Activated CD4-positive, alpha-beta T cell treated with anti-CD3 and anti-CD28 coated beads, Interleukin-10, Interleukin-2, amounts not matched to agents 100 ng/mL and 50 ng/mL, durations not matched to agents 16 hours and 8 hours (primary cell): ENCODE measurements at places on chromosomes 4 and X.

- peak; percentile 93 for DNase-seq
Measured at GRCh38 chrX:48475774-48476577, at the start of gene FTSJ1. Gene FTSJ1, plus strand, starts transcription at chrX:48476199. Its CDS starts 1,849 bp downstream, at chrX:48478048.

- DNase-seq = no peak
Measured at GRCh38 chrX:8657883-8658282, 74.1 kb downstream of the ANOS1 start.

DNA sequence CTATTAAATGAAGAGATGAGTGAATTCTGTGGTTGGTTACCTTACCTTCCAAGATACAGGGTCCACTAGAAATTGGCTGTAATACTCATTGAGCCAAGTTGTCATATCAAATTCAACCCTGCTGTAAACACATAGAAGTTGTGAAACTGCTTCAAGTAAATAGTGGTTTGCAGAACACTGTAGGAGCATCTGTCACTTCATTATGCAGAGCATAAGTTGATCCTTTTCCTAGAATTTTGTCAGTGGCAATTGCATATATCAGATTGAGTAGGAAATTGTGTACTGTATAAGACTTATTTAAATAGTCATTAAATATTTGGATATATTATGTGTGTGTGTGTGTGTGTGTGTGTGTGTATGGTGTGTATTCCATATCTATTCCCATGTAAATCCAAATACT lies 8.8 kb upstream of the XK start:
- no peak for DNase-seq

GRCh38 chr4:120922381-120923206 lies at the start of gene PRDM5:
Gene PRDM5, minus strand, starts transcription at chr4:120922726. Its CDS starts 118 bp downstream, at chr4:120922608.
- peak; percentile 34 for DNase-seq

DNA sequence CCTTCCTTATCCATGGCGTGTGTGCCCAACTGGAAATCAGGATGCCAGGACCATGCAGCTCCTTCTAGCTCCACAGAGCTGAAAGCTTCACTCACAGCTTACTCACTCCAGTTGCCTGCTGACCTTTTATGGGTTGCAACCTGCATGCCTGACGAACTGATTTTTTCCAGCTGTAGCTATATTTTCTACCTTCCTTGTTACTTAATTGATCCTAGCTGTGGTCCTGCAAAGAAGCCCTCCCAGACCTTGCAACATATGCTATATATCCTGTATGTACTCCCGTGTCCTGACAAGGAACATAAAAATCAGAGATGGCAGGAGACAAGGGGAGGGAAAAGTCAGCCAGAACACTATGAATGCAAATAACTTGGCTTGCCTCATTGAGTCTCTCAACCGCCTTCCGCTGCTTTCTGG lies 135.3 kb upstream of the LDB2 start:
- no peak for DNase-seq

DNA sequence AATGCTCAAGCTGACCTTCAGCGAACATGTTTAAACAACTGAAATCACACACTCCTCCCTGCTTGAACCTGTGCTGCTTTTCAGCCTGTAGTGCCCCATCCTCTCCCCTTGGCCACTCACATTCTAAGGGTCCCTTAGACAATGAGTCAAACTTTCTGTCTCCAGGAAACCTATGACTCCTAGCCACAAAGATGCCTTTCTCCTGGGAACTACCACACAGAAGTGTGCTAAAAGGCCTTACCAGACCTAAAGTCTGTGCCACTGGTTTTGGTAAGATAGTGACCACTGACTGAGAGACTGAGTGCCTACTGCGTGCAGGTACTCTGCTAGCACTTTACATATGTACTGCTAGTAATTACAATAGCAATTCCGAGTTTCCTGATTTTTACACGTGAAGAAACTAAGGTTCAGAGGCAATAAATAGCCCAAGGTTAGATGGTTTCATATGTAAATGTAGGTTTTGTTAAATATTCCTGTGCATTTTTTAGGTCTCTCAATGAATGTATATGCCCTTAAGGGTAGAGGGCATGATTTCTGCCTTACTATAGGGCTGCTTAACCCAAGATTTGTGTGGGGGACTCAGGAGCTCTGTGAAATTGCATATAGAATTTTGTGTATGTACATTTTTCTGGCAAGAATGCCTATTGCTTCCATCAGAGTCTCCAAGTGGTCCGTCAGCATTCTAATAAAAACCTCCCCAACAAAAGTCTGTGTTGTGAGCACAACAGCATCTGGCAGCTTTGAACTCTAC lies 71.1 kb downstream of the NSG1 start:
- DNase-seq = no peak

GRCh38 chrX:31228909-31229308 lies 157.1 kb upstream of the FTHL17 start:
- peak; percentile 34 for DNase-seq

DNA sequence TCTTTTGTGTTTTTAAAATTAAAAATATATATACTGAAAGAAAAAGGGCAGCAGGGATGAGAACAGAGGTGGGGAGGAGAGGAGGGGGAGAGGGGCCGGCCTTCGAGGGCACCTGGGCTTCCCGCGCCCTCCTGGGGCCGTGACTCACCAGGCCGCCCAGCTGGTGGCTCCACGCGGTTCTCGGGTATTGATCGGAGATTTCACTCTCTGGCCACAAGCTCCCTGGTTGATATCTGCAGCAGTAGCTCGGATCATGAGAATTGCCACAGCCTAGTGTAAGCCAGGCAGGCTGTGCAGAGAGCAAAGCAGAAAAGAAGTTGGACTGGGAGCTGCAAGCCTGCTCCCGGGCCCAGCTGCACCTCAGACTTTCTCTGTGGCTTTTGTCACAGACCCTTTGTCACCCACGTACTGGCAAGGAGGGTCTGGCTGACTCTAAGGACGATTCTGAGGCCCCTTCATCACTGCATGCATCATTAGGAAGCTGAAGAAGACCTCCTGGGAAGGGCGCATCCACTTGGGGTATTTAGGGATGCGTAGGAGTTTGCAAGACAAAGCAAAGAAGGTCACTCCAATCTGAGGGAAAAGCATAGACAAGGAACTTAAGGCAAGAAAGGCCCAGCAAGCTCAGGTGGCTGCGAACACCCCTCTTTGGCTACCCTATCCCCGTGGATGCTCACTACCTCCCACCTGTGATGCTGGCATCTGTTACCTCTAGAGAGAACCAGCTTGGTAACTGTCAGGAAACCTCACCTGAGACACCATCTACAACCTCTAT lies 71.7 kb downstream of the CPZ start:
- DNase-seq = no peak

DNA sequence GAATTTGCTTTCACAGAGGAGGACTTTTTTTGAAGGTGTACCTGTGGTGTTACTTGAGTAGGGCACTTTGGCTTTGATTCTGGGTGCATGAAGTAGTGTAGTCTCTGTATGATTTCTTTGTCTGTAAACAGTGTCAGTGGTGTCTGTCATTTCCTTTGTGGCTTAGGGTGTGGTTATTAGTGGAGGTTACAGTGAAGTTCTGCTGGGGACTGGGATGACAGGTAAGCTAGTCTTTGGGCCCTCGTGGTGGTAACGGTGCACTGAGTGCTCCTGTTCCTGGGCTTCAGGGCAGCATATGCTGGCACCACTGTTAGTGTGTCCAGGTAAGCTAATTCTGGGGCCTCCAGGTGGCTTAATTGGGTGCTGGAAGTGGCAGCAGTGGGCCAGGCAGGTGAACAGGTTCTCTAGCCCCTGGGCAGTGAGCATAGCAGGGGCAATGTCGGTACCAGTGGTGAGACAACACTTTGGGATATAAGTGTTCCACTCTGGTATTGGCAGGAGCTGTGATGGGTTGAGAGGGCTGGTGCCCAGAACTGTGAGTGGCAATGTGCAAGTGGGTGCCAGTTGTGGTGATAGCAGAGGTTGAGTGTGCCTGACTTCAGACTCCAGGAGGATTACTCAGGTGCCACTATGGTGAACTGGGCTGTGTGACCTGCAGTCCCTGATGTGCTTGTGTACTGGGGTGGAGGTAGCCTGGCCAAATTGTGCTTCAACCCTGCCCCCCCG lies 26.0 kb upstream of the VSIG1 start:
- DNase-seq = peak; percentile 31

- DNase-seq = no peak
Measured at GRCh38 chr4:138616775-138617174, 374.6 kb upstream of the SLC7A11 start.

GRCh38 chrX:129726307-129727111 lies 12.3 kb upstream of the XPNPEP2 start:
- DNase-seq = peak; percentile 22

DNA sequence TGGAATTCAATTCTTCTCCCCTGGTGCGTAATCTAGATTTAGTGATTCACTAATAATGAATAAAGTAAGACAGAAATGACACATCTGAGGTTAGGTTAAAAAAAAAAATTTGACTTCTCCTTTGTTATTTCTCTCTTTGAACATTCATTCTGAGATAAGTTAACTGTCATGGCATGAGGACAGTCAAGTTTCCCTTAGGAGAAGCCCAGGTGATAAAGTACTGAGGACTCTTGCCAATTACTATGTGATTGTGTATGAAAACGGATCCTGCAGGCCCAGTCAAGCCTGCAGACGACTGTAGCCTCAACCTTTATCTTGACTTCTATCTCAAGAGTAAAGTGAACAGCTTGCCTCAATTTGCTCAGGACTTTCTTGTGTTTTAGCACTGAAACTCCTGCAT lies 293.2 kb downstream of the PRR32 start:
- DNase-seq = no peak

DNA sequence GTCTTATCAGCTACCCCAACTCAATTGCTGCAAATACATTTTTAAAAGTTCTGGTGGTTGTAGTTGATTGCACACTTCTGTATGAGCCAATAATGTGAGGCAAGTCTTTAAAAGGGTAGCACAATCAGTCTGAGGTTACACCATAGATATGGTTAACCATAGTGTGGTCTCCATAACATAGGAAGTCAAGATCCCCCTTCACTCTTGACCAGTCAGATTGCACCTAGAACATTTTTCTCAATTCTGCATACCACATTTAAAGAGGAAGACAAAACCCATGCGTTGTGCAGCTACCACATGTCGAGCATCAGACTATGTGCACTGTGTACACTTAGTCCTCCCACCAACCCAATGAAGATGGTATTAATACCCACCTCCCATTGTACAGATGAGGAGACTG lies 26.5 kb upstream of the CYBB start:
- peak; percentile 28 for DNase-seq

- DNase-seq = no peak
Measured at GRCh38 chrX:68995780-68996551, 167.1 kb downstream of the EFNB1 start.

DNA sequence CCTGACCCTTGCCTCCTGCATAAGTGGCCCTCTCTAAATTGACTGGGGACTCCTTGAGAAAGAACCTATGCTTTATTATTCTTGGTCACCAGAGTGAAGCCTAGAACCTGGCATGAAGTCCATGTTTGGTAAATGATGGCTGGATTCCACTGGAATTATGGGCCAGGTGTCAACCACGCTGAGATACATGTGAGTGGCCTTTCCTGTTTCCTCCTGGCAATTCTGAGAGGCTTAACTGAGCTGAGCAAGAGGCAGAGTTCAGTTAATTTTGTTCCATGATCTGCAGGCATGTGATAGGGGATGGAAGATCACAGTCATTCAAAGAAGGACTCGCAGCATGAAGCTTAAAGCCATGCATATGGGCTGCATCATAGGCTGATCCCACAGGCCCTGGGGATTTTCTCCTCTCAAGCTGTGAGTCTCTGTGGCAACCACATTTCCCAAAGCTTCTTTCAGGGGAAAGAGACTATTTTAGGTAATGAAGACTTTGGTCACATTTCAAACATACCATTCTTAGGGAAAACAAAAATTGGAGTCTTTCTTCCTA lies 69.4 kb upstream of the CLNK start:
- DNase-seq = no peak

DNA sequence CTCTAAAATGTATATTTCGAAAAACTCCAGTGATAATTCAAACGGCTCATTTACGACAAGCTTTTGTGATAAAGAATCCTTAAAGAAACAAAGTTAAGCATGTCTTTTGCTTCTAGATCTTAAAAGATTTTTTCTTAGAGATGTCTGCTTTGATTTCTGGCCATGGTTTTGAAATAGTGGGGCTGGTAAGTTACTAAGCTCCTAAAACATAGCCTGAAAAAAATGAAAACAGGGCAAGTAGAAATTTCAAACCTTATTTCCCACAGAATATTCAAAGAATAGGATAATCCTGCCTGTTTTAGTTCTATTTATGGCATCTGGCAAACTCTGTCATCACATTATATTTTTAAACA lies 318.3 kb downstream of the ARHGAP24 start:
- DNase-seq = no peak

- DNase-seq = no peak
Measured at GRCh38 chr4:169286562-169287301, 16.0 kb upstream of the SH3RF1 start.

- DNase-seq = no peak
Measured at GRCh38 chrX:19628011-19628575, 112.8 kb upstream of the MAP3K15 start.

DNA sequence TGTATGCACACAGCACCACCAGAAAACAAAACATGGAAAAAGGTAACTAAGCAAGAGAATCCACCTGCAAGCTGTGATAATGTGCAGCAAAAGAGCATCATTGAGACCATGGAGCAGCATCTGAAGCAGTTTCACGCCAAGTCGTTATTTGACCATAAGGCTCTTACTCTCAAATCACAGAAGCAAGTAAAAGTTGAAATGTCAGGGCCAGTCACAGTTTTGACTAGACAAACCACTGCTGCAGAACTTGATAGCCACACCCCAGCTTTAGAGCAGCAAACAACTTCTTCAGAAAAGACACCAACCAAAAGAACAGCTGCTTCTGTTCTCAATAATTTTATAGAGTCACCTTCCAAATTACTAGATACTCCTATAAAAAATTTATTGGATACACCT lies 90.2 kb downstream of the TET2 start:
- no peak for DNase-seq

DNA sequence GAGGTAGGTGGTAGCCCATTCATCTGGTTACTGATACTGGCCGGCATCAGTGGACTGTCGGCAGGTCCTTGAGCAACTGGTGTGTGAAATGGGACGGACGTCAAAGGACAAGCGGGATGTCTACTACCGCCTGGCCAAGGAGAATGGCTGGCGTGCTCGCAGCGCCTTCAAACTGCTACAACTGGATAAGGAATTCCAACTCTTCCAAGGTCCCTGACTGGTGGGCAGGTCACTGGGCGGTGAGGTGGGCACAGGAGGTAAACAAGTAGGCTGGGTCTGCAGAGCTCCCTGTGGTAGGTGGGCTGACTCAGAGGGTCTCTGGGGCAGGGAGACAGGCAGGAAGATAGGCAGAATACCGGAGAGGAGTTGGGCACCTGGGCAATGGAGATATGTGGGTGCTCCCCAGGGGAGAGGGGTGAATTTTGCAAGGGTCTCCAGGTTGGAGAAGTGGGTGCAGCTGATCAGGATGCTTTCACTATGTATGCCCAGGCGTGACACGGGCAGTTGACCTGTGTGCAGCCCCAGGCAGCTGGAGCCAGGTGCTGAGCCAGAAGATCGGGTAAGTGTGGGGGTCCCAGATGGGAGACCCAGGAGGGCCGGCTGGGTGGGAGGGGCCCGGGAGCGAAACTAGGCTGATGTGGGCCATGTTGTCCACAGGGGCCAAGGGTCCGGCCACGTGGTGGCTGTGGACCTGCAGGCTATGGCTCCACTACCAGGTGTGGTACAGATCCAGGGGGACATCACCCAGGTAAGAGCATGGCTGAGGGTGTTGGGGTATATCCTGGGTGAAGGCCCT lies 2.2 kb downstream of the FTSJ1 start:
- no peak for DNase-seq
